NCI-H345 (cell line): ENCODE measurements at places on chromosomes 4 and X.

DNA sequence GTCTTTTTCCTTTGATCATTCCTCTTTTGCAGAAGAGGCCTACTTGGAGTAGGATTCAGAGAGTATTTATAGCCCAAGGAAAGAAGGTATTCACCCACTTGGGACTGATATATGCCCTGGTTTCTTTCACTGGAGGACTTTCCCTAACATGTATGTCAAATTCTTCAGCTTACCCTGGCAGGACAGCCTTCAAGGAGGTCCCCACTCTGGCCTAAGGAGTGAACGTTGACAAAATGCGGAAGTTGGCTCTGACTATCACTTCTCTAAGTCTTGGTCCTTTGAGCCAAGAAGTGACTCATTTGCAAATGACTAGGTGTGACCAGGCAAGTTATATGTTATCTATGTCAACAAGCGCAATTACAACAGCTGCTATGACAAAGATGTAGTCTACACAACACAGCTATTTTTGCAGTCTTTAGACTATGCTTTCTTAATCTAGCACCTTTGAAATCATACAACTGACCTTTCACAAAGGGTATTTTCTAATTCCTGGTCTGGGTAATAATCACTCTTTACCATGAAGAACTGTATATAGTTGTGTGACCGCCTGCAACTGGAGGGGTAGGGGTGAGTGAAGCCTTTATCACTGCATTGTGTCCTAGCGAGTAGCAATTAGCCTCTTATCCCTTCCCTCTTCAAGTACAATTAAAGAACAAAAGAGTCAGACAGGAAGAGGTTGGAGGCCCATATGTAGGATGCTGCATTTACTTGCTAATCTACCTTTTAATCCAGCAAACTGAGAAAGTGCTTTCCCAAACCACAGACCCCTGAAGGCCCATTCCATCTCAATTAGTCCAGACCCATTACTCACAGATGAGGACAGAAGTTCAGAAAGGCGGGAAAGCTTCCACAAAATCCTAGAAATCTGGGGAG is 50.1 kb downstream of the RASGEF1B start:
- DNase-seq: no peak

- no peak for DNase-seq
Measured at GRCh38 chr4:166903408-166903807, 330.9 kb downstream of the SPOCK3 start.

- DNase-seq: no peak
Measured at GRCh38 chrX:131217989-131218388, 71.1 kb downstream of the IGSF1 start.

GRCh38 chr4:47049347-47049746 is 18.0 kb downstream of the GABRB1 start:
- DNase-seq: no peak

GRCh38 chr4:165096776-165097175 is 15.9 kb downstream of the TMEM192 start:
- no peak for DNase-seq

DNA sequence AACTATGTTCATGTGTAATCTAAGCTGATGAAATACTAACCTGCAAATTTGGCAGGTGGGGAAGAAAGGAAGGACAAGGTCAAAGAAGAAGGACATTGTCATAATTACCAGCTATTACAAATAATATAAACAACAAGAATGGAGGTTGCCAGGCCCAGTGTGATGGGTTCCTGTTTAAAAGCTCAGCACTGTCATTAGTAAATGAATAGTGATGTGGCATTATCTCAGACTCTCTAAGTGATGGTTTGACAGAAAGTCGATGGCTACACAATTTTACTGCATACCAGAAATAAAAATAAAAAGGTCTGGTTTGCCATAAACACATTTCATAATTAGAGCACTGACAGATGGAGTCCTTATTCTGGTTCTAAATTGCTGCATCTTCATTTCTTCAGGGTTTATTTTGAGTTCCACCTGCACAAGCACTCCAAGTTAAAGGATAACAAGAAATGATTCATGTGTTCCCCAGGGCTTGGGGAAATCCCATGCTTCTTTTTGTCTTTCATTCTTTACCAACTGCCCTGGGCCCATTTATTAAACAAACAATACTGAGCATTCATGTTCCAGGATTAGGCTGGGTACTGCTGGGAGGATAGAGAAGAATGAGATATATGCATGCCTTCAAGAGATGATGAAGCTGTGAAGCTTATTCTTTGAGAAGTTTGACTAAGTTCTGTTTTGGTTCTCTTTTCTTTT is 367.8 kb upstream of the RASGEF1B start:
- peak; percentile 24 for DNase-seq

DNA sequence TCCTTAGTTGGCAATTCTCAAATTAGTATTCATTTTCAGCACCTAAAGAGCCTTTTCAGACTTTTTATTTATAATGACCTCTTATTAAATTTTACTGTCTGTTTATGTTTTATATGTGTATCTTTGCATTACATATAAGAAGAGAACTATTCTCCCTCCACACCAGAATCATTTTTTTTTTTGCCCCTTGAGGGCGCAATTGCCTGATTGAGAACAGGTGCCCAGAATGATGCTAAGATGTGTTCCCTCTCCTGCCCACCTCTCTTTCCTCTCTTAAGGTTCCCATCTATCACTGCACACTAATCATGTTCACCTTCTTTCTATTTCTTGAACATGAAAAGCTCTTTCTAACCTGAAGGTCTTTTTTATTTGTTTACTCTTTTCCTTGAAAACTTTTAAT is 44.2 kb upstream of the ADAM29 start:
- DNase-seq: peak; percentile 0

DNA sequence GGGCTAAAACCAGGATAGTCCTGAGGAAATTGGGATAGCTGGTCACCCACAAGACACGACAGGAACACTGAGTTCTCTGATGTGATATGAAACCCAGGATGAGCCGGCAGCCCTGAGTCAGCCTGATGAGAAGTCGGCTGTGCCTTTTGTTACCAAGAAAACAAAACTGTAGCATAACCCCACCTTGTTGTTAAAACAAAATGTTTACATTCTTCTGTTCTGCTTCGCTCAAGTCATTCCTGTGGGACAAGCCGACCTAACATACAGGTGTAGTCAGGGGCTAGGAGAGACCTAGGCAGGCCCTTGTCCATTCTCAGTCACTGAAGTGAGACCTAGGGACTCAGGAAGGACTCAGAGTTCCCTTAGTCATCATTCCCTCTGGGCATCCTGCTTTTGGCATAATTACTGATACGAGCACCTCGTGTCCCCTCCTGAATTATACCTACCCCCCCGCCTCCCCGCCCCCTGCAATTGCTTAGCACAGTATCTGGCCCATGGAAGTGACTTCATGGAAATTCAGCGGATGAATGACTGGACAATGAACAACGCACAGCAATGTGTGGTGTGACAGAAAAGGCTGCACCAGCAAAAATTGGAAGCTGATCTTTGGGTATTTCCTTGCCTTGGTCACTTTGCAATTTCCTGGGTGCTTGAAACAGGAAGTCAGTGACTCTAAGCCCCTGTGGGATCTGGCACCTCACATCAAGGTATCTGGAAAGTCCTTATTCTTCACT is 31.9 kb upstream of the TLR2 start:
- no peak for DNase-seq

GRCh38 chr4:180909279-180909678 is 1333.9 kb upstream of the TENM3 start:
- no peak for DNase-seq

GRCh38 chr4:146059865-146060264 is 115.7 kb upstream of the LSM6 start:
- no peak for DNase-seq

DNA sequence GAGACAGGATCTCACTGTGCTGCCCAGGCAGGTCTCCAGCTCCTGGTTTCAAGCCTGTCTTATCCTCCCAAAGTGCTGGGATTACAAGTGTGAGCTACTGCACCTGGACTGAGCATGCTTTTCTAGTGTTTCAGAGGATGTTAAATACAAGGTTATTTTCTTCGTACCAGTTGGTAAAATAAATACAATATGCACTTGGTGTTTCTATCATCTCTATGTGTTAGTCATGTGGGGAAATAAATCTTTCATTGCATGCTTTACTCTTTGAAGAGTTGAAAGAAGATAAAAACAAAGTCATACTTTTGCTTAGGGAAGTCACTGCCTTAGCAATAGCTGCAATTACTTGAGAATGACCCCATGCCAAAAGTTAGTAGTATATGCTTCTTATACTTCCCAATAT is 162.3 kb downstream of the PCDH7 start:
- no peak for DNase-seq

- no peak for DNase-seq
Measured at GRCh38 chr4:74322301-74322700, 14.0 kb downstream of the EPGN start.

GRCh38 chr4:48139691-48140090 is 5.6 kb upstream of the TXK start:
- DNase-seq: no peak

- DNase-seq: no peak
Measured at GRCh38 chrX:107738272-107738671, 37.3 kb downstream of the TSC22D3 start.

GRCh38 chr4:156665780-156666366 is 305.7 kb downstream of the PDGFC start:
- no peak for DNase-seq

DNA sequence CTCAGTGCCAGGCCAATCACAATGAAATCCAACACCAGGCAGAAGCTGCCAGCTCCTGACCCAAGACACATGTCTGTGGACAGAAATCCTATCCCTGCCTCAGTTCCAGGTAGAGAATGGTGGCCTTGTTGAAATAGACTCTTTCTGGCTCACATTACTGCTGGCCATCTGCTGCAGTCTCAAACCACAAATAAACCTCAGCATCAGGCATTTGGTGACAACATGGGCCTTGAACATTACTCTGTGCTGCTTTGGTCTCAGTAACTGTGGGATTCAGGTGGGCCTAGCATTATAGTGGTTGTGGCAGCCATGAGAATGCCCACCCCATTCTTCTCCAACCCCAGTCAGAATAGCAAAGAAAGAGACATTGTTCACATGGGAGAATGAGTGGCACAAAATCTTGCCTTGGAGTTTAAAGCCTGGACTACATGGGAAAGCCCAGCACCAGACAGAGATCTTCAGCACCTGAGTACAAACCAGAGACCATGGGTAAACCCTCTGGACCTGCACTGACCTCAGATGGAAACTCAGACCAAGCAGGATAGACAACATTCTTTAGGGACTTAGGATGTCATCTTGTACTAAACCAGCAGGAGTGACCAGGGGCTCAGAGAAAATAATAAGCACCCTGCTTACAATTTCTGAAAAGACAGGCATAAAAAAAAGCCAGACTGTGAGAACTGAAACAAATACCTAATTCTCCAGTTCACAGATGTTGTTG is 50.4 kb upstream of the TRAM1L1 start:
- no peak for DNase-seq

DNA sequence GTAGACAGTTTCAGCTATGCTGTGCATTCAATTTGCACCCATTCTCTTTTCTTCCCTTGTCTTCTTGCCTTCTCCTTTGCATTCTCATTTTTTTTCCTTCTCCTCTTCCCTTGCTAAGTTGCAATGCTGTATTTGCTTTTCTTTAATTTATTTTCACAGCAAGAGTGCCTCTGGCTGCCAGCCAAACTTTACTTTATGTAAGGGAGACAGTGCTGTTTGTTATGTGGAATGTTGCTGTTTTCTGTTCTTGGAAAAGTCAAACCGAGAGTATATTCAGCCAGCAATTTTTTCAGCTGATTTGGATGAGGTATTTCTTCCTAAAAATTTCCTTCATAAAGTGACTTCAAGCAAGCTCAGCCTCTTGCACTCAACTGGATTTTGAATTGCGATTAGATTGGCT is 1293.4 kb downstream of the ARAP2 start:
- DNase-seq: peak; percentile 31

DNA sequence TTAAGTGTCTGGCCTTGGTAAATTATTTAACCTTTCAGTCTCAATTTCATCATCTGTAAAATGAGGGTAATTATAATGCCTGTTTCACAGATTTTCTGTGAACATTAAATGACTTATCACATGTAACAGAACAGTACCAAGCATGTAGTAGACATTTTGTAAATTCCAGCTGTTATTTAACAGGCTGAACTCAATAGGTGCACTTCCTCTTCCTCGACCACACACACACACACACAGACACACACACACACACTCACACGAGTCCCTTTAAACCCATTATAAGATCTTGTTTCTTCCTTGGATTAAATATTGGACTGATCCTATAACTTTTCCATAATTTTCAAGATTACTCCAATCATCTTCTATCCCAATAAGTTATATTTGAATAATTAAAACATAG is 53.4 kb upstream of the COL25A1 start:
- no peak for DNase-seq

- DNase-seq: no peak
Measured at GRCh38 chr4:2286904-2287593, 25.1 kb upstream of the MXD4 start.

DNA sequence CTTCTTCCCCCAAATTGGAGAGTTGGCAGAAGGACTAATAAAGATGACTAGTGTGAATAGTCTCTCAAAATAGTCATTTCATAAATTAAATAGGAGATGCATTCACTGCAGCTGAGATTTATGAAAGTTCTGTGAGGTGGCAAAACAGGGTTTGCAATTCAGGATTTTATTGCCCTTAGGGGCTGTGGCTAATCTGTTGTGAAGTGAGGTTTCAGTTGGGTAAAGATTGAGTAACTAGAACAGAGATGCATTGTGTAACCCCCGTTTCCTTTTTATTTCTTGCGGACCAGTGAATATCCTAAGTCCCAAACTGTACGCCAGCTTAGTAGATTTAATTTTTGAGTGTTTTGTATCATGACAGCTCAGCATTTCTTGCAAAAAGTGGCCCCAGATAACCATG is 16.2 kb upstream of the SCRG1 start:
- DNase-seq: no peak

- no peak for DNase-seq
Measured at GRCh38 chrX:22186165-22186564, 86.5 kb upstream of the CBLL2 start.

DNA sequence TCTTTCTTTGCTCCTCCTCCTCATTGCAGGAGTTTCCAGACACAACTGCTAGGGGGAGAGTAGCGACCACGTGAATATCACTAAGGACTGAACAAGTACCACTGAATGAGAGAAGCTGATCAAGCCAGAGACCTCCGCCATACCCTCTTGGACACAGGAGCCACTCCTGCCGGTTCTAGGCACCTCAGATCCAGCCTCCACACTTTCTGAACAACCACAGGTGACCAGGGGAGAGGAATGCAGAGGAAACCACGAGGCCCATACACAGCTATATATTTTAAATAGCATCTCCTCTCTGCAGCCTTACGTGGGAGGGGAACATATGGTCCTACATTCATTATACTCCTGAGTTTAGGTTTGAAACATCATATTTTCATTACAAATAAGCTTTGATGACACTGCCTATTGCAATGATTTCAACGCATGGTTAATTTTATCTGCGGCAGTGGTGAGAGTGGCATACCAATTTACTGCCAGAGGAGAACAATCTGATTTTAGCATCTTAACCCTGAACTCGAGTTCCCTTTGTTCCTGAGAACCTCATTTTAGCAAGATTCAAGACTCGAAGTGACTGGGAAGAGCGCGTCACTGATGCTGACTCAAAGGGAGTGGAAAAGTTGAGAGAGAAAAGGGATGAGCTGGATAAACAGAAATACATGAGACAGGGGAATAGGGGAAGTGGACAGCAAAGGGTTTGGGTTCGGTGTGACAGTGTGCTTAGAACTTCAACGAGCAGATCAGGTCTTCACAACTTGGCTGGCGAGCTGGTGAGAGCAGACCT is 231.7 kb upstream of the PPARGC1A start:
- DNase-seq: no peak
